CD8-positive, alpha-beta memory T cell (primary cell): ENCODE measurements at places on chromosomes 6 and 20.

GRCh38 chr6:132041706-132042105, 90.5 kb upstream of the CCN2 start:
- DNase-seq = no peak

- DNase-seq = no peak
These were observed 231.1 kb downstream of the HDGFL1 start for GRCh38 chr6:22800451-22800850.

DNA sequence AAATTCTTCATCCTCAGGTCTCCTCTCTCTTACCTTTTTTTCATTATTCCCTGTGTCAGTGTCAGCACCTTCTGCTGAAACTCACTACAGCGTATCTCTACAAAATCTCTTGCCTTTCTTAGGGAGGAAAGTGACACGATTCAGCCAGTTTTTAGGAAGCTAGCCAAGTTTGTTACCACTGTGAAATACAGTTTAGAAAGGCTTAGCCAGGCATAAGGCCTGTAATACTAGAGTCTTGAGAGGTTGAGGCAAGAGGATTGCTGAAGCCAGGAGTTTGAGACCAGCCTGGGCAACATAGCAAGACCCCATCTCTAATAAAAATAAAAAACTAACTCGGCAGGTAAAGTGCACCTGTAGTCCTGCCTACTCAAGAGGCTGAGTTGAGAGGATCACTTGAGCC, 16.7 kb downstream of the TAB2 start:
- no peak for DNase-seq

GRCh38 chr6:117601811-117602150, 530 bp downstream of the GOPC start:
- DNase-seq = no peak

DNA sequence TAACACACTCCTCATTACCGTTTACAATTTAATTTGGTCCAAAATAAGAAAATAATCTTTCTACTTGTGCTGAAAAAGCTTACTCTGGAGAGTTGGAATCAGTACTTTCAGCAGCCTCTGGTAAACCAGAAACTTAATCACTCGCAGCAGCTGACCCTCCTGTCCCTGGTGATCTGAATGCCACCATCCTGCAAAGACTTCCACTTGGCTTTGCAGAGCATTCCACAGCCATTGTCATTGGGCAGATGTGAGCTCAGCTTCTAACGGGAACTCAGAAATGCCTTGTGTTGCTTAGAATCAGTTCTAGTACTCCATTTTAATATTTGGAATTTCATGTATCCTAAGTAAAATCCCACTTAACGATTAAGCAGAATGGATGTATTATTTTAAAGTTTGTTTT, 59.7 kb downstream of the PHACTR1 start:
- no peak for DNase-seq

- DNase-seq = no peak
These were observed 20.4 kb downstream of the ARMC2 start for GRCh38 chr6:108868647-108869046.

- DNase-seq = no peak
These were observed 23.0 kb upstream of the FKBP1A start for GRCh38 chr20:1415667-1416468.

DNA sequence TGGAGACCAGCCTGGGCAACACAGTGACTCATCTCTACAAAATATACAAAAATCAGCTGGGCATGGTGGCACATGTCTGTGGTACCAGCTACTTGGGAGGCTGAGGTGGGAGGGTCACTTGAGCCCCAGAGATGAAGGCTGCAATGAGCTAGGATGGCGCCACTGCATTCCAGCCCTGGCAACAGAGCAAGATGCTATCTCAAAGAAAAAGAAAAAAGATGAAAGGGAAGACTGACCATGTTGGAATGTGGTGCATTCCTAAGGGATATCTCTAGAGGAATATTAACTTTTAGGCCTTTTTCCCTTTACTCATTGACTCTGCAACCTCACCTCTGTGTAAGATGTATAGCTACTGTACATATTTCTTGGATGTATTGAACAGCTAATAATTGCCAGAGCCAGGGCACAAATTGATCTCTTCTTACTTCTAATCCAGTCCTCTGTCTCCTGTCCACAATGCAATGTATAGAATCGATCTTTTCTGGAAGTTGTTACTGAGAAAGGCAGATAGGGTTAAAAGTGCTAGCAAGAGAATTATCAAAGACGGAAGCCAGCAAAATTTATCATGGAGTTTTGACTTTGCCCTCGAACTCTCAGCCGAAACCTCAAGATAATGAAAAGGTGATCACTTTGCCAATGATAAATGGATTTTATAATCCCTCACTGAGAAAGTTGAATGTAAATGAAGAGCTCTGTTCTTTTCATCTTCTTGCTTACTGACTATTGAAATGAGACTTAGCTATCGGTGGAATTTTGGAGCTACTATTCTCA, 46.3 kb downstream of the GCNT2 start:
- DNase-seq = no peak

DNA sequence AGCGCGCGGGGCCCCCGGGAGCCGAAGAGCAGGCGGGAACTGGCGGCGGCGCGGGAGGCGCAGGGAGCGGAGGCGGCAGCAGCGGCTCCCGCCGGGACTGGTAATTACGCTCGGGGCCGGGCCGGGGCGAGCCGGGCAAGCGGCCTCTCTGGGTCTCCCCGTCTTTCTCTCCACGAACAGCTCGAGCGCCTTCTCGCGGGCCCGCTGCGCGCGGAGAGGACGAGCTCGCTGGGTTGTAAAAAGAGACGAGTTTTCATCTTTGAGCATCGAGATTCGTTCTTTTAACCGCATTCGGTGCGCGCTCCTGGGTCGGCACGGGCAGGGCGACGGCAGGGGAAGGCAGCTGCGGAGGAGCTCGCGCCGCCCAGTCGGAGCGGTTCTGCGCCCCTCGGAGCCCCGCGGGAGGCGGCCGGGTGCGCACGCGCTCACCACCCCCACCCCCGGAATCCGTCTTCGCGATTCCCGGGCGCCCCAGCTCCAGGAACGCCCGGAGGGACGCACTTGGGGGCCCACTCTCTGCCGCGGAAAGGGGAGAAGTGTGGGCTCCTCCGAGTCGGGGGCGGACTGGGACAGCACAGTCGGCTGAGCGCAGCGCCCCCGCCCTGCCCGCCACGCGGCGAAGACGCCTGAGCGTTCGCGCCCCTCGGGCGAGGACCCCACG, 38.0 kb downstream of the YTHDF1 start:
- no peak for DNase-seq

GRCh38 chr6:13437218-13437996, 50.0 kb downstream of the GFOD1 start:
- no peak for DNase-seq
